ENCODE measurements at places on chromosomes 7 and 10.
A peak's percentile ranks its signal among the peaks of the same experiment; 100 is the strongest.

DNA sequence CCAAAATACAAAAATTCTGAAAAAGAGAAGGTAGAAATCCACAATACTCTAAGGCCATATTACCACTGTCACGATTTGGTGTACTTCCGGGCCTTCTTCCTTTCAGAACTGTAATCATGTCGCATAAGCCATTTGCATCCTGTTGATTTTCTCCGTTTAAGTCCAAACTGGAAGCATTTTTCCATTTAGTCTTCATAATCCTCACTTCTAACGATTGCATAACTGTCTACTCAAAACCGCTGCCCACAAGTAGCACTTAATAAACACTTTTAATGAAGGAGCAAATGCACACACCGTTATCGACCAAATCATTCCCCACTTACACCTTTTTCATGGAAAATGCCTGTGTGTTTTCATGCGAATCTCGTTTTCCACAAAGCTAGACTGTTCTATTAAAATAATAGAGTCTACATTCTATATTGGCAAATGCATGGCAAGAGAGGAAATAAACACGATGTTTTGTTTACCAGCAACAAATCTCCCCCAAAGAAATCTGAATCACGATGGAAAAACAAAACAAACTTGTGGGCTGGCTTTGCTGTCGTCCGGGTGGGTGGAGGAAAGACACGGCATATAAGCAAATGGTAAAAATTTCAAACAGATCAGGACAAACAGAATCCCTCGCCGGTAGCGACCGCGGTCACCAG, 1.0 kb downstream of the ATE1 start:
- no peak for DNase-seq

DNA sequence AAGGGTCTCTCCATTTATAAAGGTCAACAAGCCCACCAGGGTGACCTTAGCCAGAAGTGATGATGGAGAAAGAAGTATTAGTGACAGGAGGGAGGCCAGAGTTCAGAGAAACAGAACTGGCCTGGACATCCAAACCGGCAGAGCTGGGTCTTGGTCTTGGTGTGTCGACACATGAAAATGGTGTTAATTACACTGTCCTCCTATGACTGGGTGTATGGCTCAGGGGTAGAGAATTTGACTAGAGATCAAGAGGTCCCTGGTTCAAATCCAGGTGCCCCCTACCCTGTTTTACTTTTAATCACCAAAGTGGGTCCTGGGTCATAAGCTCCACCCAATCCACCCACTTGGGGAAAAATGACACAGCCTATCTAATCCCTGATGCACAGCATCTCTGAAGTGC, 110.6 kb upstream of the ZNF746 start:
- DNase-seq = no peak

DNA sequence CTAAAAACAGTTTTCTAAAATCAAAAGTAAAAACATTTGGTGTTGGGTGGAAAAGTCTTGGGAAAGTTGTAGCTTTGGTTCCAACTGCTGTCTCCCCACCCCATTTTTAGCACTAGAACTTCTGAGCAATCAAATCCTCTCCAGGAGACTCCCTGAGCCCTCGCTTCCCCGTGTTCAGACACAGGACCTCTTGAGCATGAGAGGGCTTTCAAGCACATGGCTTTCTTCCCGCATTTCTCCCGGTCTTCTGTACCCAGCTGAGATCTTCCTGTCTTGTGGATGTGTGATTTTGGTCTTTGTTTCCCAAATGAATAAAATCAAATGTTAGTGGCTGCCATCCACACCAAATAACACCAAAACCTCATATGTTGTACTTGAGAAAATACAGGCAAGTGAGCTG, 5.0 kb downstream of the CXCL12 start:
- no peak for DNase-seq

- no peak for DNase-seq
Observed at GRCh38 chr7:27751888-27752660, 12.1 kb downstream of the TAX1BP1 start.

- DNase-seq = no peak
Observed at GRCh38 chr7:85426487-85426960, 239.7 kb upstream of the SEMA3D start.

- no peak for DNase-seq
Observed at GRCh38 chr10:70840836-70841235, 25.1 kb downstream of the SGPL1 start.

- no peak for DNase-seq
Observed at GRCh38 chr7:80563561-80564327, 51.9 kb upstream of the GNAT3 start.

GRCh38 chr7:71846160-71846559, 566.0 kb downstream of the CALN1 start:
- DNase-seq = no peak

- peak; percentile 28 for DNase-seq
Observed at GRCh38 chr10:95290461-95291364, at the start of gene PDLIM1. PDLIM1 (minus strand) TSS chr10:95291003; CDS start chr10:95290915, 88 bp downstream.

GRCh38 chr7:70347463-70348254, 749.4 kb downstream of the AUTS2 start:
- no peak for DNase-seq

DNA sequence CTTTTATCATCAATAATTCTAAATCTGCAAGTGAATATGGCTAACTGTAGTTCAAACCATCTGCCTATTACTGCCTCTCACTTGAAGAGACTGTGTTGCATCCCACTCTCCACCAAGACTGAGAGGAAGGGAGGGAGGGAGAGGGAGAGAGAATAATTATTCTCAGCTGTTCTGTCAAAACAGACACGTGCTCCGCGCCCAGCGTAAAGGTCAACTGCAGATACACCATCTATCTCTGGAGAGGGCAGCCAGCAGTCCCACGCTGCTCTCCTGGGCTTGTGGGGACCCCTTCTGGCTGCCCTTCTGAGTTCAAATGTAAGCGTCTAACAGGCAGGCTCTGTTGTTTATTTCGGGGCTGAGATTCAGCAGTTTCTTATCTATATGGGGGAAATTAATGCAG, 625.5 kb upstream of the GALNT17 start:
- DNase-seq = no peak

GRCh38 chr10:89567576-89568245, 32.3 kb upstream of the SLC16A12 start:
- DNase-seq = no peak

DNA sequence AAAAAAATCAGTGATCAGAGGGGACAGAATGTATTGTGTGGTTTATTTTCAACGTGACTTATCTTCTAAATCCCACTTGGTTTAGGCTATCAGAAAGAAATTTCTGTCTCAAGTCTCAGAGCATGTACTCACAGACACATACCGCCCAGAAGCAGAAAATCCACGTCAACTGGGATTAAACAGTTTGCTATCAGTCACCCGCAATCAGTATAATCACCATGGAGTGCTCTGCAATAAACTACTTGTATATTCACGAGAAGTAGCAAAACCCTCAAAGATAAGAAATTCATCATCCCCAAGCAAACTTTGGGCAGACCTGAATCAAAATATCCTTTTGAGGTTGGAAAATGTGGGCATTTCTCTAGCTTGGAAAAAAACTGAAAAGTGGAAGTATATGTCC, 259.1 kb downstream of the FGFR2 start:
- DNase-seq = no peak

DNA sequence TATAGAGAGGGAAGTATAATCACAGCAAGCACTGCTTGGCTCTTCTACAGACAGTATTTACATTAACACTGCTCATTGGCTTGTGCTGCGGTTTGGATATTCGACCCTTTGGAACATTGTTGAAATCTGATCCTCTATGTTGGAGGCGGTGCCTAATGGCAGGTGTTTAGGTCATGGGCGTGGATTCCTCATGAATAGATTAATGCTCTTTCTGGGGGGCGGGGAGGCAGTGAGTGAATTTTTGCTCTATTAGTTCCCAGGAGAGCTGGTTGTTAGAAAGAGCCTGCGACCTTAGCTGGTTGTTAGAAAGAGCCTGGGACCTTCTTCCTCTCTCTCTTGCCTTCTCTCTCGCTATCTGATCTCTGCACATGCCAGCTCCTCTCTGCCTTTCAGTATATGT, 77.3 kb upstream of the SVIL start:
- DNase-seq = no peak

GRCh38 chr10:120979435-120980278, 128.5 kb downstream of the WDR11 start:
- no peak for DNase-seq

GRCh38 chr10:130844310-130844709, 467.2 kb downstream of the TCERG1L start:
- no peak for DNase-seq

Data from cortex of kidney (tissue), 1 donor.